ENCODE measurements at places on chromosomes 3 and 15. TPM values are rescaled to one million over a fixed set of nuclear protein-coding genes. Genes with fewer than 3 reads are reported as not detected.

AMOTL2 gene
- 117 TPM for total RNA-seq

ASB7 gene
- 17.1 TPM for total RNA-seq

CTSH gene
- 2.8 TPM for total RNA-seq

CPB1 gene
- total RNA-seq = not detected

IREB2 gene
- total RNA-seq = 25.1 TPM

OSTN gene
- 4.5 TPM for total RNA-seq

UROC1 gene
- not detected for total RNA-seq

SH2D7 gene
- total RNA-seq = not detected

SOX2 gene
- 0.63 TPM for total RNA-seq

IL16 gene
- 0.20 TPM for total RNA-seq

NPAP1 gene
- not detected for total RNA-seq

COL6A6 gene
- total RNA-seq = 0.23 TPM

SAXO2 gene
- 0.30 TPM for total RNA-seq

TBC1D2B gene
- total RNA-seq = 58.5 TPM

SLC6A1 gene
- total RNA-seq = 0.10 TPM

SCAMP2 gene
- total RNA-seq = 28.7 TPM

GOLGA6A gene
- 0.07 TPM for total RNA-seq

NUDT16 gene
- total RNA-seq = 14.0 TPM

Data from smooth muscle cell of the pulmonary artery (primary cell).